ENCODE measurements at places on chromosomes 4 and X.

GRCh38 chr4:169142391-169142790, 128.4 kb downstream of the SH3RF1 start:
- DNase-seq, result no peak

DNA sequence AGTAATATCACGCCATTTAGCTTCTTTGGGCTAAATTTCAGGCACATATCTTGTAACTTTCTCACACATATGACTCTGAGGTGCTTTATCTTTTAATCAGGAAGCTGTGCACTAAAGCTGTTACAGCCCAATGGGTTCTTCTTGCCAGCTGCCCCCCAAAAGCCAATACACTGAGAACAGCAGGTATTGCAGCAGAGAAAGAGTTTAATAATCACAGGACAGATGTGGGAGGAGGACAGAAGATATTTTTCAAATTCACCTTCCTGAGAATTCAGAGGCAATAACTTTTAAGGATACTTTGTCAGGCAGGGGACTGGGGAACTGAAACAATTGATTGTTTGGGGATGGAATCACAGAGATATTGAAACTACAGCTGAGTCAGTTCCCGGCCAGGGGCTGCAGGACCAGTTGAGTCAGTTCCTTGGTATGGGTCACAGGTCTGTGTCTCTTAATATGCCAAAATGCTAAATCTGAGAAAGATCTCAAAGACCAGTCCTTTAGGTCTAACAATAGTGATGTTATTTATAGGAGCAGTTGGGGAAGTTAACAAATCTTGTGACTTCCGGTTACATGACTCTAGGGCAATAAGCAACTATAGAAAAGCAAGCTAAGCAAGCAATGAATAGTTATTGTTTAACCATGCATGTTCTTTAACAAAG, 28.1 kb downstream of the DDIT4L start:
- no peak for DNase-seq

DNA sequence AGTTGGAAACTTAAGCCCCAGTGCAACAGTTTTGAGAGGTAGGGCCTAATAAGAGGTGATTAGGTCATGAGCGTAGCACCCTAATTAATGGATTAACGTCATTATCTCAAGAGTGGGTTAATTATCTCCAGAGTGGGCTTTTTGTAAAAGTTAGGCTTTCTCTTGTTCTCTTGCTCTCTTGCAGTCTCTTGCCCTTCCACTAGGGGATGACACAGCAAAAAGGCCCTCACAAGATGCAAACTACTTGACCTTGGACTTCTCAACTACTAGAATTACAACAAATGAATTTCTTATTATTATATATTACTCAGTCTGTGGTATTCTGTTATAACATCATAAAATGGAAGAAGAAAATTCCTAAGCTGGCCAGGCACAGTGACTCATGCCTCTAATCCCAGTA, 22.1 kb upstream of the NDST3 start:
- no peak for DNase-seq

DNA sequence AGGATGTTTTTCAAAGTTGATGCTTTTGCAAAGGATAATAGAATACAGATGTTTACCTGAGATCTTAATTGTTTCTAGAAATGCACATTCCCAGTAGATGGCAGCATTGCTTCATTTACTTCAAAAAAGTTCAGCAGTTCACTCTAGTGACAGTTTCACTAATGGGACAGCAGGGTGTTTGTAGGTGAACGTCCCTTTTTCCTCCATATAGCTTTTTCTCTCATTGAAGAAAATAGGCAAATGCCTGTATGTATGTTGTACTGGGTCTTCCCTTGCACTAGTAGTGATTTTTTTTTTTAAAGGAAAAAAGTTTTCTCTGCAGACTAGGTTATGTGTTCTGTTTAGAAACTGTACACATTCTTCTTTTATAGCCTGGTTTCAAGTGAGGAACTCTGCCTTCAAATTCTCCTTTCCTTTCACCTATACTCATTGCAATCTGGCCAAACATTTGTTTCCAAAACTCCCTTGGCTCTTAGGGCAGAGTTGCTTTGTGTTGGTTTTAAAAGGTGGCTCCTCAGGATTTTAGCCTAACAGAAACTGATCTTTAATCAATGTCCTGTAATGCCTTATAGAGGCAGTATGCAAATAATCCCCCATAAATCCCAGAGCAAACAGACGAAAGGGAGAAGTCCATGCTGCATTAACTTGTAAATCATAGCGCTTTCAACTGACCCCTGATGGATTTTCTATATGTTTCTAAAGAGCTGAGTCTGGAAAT, 86.3 kb downstream of the EGF start:
- peak; percentile 4 for DNase-seq

DNA sequence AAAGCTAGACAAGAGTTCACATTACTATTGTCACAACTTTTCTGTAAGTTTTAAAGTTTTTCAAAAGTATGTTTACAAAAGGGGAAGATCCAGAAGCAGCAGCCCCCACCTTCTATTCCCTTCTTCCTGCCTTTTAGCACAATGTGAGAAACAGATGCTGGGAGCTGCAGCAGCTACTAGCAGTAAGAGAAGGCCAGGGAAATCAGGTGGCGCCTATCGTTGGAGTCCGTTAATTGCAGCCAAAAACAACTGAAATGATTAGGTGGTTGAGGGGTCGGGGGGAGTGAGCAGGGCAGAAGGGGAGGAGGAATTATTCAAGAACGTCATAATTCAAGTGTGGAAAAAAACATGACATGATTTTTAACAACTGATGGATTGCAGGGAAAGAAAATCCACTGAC, 27.4 kb downstream of the FRYL start:
- DNase-seq, result no peak

- DNase-seq, result no peak
Observed at GRCh38 chrX:124619710-124620109, 273.3 kb downstream of the SH2D1A start.

DNA sequence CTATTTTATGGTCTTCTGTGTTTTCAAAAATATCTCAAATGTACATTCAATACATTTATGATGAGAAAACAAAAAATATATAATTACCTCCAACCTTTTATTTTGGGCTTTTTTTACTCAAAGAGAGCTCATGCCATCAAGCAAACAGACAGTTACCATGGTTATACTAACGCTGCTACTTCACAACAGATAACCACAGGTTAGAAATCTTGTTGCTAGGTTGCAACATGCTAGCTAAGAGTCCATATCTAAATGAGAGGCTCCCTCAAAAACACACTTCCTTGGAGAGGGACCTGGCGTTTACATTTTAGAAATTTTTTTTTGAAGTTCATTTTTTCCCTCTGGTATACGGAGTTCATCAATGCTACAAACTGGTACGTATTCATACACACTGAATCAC, 44.3 kb downstream of the TBC1D9 start:
- DNase-seq, result no peak

- DNase-seq, result no peak
Observed at GRCh38 chrX:43474321-43474720, 181.8 kb upstream of the MAOA start.

GRCh38 chrX:118594697-118595420, 99.2 kb downstream of the DOCK11 start:
- no peak for DNase-seq

GRCh38 chrX:26562156-26562555, 346.2 kb downstream of the MAGEB5 start:
- DNase-seq, result no peak

- no peak for DNase-seq
Observed at GRCh38 chr4:76260571-76260970, 9.1 kb downstream of the FAM47E start.

DNA sequence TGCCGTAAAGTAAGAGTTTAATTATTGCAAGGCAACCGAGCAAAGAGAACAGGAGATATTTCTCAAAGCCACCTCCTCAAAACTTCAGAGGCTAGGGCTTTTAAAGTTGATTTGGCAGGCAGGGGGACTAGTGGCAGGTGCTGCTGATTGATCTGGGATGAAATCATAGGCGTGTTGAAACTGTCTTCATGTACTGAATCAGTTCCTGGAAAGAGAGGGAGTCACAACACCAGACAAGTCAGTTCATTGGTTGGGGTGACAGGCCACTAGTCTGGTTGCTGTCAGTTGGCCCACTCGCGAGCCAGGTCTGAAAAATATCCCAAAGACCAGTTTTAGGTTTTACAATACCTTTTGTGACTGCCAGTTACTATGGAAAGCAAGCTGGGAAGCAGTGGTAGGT, 10.8 kb upstream of the VCX3A start:
- no peak for DNase-seq

- no peak for DNase-seq
Observed at GRCh38 chrX:147917700-147918695, 6.3 kb downstream of the FMR1 start.

DNA sequence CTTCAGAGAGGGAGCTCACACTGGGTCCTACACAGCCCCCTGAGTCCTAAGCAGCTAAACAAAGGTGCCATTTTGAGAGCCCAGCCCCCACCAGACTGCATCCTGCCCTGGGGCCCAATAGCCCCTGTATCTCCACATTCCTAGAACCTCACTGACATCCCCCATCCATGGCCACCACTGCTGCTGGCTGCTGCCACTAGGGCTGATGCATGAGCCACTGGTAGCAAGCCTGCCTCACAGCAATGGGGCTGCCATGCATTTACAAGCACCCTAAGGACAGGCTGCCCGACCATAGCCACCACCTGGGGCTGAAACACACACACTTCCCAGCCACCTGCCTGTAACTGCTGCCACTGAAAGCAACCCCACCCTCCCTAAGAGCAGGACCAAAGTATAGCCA, 26.5 kb upstream of the TRO start:
- no peak for DNase-seq

GRCh38 chr4:98503676-98504075, 154.7 kb downstream of the TSPAN5 start:
- DNase-seq, result no peak

GRCh38 chr4:24568425-24568824, 15.9 kb downstream of the DHX15 start:
- DNase-seq, result no peak

GRCh38 chrX:2484721-2485648, 15.8 kb downstream of the DHRSX start:
- no peak for DNase-seq

GRCh38 chr4:8850830-8851188, 20.8 kb downstream of the HMX1 start:
- no peak for DNase-seq

GRCh38 chrX:149982310-149982709, 44.0 kb upstream of the EOLA2 start:
- DNase-seq, result no peak

GRCh38 chr4:172305698-172306097, 492.5 kb downstream of the GALNTL6 start:
- DNase-seq, result no peak

DNA sequence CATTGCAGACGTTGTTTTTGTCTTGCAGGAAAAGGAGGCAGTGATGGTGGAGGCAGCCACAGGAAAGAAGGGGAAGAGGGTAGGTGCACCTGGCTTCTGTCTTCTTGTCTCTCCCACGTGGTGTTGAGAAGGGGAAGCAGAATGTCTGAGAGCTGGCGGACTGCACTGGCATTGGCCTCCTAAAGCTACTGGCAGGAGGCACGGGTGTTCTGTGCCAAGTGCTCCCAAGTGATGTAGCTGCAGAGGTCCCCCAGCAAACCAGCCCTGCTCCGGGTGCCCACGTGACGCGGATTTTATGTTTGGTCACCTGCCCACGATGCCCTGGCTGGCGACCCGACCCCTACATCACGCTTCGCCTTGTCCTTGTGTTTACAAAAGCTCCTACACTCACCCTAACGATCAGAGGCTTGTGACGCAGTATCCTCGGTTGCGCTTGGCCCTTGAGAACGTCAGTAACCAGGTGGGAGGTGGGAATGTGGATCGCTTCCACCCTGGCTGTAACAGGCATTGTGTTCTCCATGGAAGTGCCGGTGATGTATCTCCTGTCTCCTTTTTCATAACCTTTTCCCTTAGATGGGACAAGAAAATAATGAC, 28.5 kb upstream of the XG start:
- DNase-seq, result no peak

- DNase-seq, result no peak
Observed at GRCh38 chrX:15334561-15334960, 762 bp downstream of the PIGA start.

GRCh38 chrX:154534526-154535322, 11.9 kb downstream of the G6PD start:
- peak; percentile 63 for DNase-seq

- DNase-seq, result no peak
Observed at GRCh38 chr4:68074397-68074796, 55.3 kb downstream of the TMPRSS11F start.

DNA sequence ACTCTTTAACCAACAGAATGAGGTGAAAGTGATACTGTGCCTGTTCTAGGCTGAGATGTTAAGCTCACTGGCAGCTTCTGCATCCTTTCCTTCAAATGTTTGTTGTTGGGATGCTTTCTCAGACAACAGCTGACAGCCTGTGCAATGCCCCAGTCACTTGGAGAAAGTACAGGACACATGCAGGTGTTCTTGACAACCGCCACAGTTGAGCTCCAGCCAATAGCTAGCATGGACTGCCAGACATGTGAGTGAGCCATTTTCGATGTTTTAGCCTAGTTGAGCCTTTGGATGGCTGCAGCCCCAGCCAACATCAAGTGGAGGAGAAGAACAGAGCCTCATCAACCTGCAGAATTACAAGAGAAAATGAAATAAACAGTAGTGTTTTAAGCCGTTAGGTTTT, 94.1 kb upstream of the PPP3CA start:
- DNase-seq, result no peak

DNA sequence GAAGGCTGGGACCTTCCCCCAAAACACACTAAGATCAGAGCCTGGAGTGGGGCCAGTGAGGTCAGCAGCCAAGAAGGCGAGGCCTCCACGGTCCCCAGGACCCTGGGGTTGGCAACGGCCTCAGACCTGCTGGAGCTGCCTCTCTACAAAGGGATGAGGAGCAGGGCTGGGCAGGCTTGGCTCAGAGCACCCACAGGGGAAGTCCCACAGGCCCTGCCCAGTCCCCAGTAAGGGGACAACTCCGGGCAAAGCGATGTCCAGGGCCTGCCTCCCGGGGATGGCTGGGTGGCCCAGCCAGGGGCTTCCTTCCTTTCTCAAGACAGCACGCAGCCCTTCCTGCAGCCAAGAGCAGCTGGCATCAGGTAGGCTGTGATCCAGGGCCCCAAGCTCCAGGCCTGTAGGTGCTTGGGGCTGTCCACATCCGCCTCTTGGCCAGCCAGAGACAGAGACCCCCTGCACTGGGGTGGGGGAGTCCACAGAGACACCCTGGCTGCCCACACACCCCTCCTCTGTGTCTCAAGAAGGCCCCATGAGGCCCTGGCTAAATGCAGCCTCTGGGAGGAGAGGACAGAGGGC, 5.7 kb downstream of the MXD4 start:
- no peak for DNase-seq

- peak; percentile 73 for DNase-seq
Observed at GRCh38 chrX:7132335-7133049, 15.0 kb upstream of the STS start.

- no peak for DNase-seq
Observed at GRCh38 chr4:102640669-102641068, 120.1 kb downstream of the MANBA start.

Data from NCI-H510A (cell line).